Activated T-cell treated with anti-CD3 and anti-CD28 coated beads for 24 hours (primary cell): ENCODE measurements at places on chromosomes 12 and 14.

GRCh38 chr12:109212460-109213115 lies 96.2 kb downstream of the ACACB start:
- no peak for DNase-seq

GRCh38 chr14:26993556-26993955 lies 395.7 kb upstream of the NOVA1 start:
- DNase-seq: no peak

- no peak for DNase-seq
Observed at GRCh38 chr14:55438066-55438683, 2.2 kb downstream of the TBPL2 start.

GRCh38 chr12:128786741-128787391 lies 36.9 kb downstream of the SLC15A4 start:
- DNase-seq: no peak

GRCh38 chr14:50350975-50351374 lies 38.9 kb downstream of the DMAC2L start:
- DNase-seq: no peak

- no peak for DNase-seq
Observed at GRCh38 chr14:71711619-71712018, 220.6 kb upstream of the RGS6 start.

DNA sequence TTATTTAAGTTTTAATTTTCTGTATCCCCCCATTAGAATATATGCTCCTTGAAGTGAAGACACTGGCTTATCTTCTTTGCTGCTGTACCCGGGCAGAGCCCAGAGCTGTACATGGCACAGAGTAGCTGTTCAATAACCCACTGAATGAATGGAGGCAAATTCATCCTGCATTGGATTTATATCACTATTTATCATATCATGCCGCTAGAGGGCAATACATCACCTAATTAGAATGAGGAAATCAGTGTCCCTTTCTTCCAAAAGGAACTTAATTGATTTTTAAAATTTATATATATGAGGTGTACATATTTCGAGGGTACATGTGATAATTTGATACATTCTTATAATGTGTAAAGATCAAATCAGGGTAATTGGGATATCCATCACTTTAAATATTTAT lies 89.2 kb upstream of the TMEM260 start:
- no peak for DNase-seq

DNA sequence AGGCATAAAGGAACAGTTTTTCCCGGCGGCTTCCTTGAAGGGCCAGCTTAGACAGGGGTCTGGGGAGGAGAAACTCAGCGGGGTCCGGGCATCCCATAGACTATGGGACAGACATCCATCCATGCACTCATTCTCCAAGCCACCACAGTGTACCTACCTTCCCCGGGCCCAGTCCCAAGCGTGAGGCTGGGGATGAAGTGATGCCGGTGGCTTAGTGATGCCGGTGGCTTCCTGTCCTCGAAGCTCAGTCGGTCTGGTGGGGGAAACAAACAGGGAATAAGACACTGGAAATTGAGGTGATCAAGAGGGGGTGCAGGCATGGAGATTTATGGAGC lies 421 bp downstream of the RTL1 start:
- no peak for DNase-seq

DNA sequence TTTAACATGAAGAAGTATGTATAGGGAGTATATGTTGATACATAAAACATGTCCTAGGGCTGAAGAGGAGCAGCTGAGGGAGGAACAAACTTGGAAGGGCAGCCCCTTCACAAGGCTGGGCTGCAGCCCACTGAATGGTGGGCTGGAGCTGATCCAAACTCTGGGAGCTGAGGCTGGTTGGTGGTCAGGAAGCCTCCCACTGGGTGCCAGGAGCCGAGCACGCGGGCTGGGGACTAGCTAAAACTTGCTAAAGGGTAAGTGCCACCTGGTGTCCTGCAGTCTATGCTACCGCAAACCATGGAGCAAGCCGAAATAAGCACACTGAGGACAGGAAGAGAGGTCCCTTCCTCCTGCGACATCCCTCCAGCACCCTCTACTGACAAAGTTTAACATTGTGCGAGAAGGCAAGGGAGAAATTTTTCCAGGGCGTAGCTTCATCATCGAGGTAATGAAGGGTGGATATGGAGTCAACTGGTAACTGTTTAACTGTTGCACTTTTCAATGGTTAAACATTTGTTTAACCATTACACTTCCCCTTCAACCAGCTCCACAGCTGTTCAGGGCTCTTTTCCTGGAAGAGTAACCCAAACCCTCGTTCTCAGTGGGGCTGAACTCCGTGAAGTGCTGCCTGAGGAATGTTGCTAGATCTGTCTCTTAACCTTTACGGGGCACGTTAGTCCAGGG lies 42.2 kb downstream of the EGLN3 start:
- DNase-seq: no peak

DNA sequence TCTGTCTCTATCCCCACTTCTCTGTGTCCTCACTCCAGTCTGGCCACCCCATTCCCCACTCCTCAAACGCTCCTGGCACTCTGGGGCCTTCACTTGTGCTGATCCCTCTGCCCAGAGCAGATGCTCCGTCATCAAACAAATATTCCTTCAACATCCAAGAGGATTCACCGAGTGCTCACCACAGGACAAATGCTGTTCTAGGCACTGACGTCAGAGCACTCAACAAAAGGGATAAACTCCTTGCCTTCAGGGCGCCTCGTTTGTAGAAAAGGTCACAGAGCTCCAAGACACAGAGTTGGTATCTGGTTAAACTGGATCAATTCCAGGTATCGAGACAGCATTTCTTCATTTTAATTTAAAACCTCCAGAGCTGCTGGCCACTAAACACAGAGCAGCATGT lies 35.3 kb downstream of the PSMC1 start:
- DNase-seq: no peak

- DNase-seq: no peak
Observed at GRCh38 chr12:91902860-91903683, 242.6 kb downstream of the BTG1 start.

GRCh38 chr12:92927436-92928281 lies 1.4 kb downstream of the EEA1 start:
- DNase-seq: no peak

DNA sequence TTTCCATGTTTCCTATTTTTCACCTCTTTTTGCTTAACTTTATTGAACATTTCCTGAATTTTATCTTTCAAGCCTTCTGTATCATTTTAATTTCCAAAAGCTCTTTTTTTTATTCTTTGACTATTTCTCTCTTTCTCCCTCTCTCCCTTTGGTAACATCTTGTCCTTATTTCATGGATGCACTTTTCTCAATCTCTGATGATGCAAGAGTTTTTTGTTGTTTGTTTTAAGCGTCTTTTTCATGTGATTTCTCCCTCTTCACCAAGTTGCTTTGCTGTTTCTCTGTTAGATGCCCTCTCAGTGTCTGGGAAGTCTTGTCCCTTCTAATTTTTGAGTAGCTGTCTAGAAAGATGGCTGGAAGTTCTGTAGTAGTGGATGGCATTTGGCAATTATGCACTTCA lies 62.6 kb downstream of the ANO6 start:
- no peak for DNase-seq

DNA sequence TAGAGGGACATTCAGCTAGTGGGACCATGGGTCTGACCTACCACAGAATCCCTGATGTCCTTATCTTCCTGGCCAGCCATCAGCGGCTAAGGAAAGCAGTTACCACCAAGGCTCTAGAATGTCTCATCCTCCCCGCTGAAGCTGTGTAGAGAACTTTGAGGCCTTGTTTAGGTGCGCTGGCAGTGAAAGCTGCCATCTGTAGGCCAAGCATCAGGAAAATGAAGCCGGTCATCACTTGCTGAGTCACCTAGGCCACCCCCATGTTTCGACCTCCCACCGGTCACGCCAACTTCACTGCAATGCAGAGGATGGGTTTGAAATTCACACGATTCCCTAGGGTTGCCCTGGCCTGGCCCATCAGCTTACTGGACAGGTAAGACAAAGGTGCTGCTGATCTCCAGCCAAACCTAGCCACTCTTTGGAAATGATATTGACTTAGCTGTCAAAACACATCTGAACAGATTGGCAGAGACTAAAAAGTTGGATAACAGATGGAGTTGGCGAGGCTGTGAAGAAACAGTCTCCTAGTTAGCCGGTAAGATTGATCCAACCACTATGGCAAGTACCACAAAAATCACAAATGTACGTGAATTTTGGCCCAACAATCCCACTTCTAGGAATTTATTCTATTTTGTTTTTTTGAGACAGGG lies 52.0 kb downstream of the NOS1 start:
- DNase-seq: no peak

GRCh38 chr14:104110491-104111209 lies 25.1 kb downstream of the ASPG start:
- no peak for DNase-seq

DNA sequence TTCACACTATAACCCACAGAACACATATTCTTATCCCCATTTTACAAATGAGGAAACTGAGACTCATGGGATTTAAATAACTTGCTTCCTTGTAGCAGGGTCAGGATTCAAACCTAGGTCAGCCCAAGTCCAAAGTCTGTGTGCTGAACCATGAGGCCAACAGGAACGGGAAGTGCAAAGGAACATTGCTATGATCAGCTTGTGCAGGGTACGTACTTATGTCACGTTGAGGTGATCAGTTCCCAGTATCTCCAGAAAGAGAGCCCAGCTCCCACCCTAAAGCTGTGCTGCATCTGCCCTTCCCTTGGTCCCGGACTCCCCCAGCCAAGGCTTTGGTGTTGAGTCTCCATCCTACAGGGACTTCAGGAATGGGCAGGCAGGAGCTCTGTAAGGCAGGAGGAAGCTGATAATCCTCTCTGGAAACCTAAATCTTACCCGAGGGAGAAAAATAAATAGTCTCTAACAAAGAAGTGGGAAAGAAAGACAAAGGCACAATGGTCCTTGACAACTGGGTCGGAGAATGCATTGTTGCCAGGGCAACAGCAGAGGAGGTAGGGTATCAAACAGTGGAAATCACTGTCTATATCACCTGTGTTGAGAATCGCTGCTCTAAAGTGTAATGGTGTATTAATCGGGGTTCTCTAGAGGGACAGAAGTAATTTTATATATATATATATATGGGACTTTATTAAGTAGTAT lies 82.5 kb upstream of the FICD start:
- no peak for DNase-seq

GRCh38 chr12:85765453-85765869 lies 70.7 kb downstream of the RASSF9 start:
- DNase-seq: no peak

DNA sequence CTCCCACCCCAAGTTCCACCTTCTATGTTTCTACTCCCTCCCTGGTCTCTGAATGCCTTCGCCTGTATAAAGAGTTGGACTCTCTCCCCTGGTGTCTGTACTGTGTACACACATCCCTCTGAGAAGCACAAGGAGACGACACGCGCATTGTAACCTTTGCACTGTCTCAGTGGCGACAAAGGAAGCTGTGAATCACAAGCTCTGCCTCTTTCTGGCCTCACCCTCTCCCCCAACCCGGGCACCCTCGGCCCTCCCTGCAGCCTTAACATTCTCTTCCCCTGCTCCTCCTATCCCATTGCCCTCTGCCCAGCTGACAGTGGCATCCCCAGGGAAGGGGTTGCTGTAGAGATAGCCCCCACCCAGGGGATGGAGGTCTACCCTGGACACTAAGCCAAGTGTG lies 2.5 kb upstream of the SMARCD1 start:
- DNase-seq: no peak

DNA sequence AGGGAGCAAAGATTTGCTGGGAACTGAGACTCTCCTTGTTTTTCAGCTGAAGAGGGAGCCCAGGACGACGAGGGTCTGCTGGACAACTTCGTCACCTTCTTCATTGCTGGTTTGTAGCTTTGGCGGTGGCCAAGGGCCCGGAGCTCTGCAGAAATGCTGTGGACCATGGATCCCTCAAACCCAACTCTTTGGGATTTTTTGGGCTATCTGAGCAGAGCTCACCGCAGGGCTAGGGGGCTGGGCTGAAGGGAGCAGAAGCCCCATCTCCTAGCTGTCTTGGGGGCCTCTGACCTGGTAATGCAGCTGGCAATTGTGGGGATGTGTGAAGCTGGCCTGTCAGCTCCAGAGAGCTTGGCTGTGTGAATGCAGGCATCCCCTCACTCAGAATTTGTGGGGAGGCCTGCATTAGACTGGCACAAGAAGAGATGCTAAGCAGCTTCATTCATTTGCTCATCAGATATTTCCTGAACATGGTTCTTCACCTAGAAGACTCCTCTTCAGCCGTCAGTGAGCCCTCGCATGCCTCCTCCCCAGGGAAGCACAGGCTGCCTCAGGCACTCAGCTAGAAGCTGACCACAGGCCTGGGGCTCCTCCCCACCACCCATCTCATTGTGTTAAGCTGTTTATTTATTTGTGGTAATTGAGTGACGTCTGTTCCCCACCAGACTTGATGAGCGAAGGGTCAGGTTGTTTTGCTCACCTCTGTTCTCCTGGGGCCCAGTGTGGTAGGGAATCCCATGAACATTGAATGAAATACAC lies 32.2 kb downstream of the CYP46A1 start:
- no peak for DNase-seq

DNA sequence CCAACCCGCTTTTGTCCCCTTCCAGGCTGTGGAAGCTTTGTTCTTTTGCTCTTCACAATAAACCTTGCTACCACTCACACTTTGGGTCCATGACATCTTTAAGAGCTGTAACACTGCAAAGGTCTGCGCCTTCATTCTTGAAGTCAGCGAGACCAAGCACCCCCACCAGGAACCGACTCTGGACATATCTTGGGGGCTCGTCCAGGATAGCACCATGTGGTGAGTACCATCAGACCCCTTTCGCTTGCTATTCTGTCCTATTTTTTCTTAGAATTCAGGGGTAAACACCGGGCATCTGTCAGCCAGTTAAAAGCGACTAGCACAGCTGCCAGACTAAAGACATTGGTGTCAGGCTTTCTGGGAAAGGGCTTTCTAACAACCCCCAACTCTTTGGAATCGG lies 137.6 kb upstream of the PPFIA2 start:
- no peak for DNase-seq

GRCh38 chr12:115010324-115010995 lies 326.5 kb upstream of the TBX3 start:
- DNase-seq: no peak

- no peak for DNase-seq
Observed at GRCh38 chr14:37150414-37150813, 22.0 kb downstream of the SLC25A21 start.

- no peak for DNase-seq
Observed at GRCh38 chr12:46653311-46653710, 172.5 kb downstream of the SLC38A4 start.

DNA sequence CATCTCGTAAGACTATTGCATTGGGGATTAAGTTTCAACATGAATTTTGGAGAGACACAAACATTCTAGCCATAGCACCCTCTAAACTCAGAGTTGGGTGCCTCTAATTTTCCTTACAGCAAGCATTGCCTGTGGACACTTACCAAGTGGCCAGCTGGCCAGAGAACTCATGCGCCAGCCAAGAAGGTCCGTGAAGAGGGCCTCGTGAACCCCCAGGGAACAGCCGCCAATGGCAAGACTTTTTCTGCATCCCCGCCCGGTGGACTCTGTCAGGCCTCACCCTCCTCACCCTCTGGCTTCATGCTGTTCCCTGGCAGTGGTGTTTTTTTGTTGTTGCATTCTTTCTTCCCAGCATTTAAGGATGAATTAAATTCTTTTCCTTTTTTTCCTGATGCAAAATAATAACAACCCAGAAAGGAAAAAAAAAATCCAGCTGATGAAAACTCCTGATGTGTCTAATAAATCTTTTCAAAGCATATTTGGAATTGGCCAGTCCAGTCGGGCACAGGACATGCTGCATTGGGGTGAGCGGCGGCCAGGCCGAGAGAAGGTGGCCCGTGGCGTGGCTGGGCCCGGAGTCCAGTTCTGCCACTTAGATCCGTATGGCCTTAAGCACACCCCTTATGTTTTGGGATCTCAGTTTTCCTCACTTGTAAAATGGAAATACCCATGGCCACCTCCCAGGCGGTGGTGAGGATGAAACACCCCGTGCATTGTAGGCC lies 191.9 kb upstream of the DIO3 start:
- DNase-seq: no peak
